A549 treated with Mapracorat at 1 μM for 4 hours (cell line): ENCODE measurements at places on chromosomes 16 and 17. TPM values are rescaled to one million over a fixed set of nuclear protein-coding genes. Genes with fewer than 3 reads are reported as not detected.

The KRT9 gene
- total RNA-seq, result not detected in 5 replicates

The CTRB1 gene
- not detected in 5 replicates for total RNA-seq

The FOXL1 gene
- total RNA-seq, result 1.2 to 2.0 TPM (median 1.8 TPM) in 5 replicates

The TMEM92 gene
- 16.2 to 21.1 TPM (median 18.5 TPM) in 5 replicates for total RNA-seq

The SOST gene
- not detected in 5 replicates for total RNA-seq

The USP31 gene
- 11.0 to 14.7 TPM (median 13.4 TPM) in 5 replicates for total RNA-seq

The C16orf54 gene
- not detected in 5 replicates for total RNA-seq

The CSH1 gene
- total RNA-seq, result not detected in 5 replicates

The ANKRD40CL gene
- not detected in 5 replicates for total RNA-seq

The TPPP3 gene
- total RNA-seq, result 9.1 to 16.5 TPM (median 14.0 TPM) in 5 replicates

The LITAF gene
- total RNA-seq, result 174 to 200 TPM (median 182 TPM) in 5 replicates

The CHD9NB gene
- 1.1 to 1.3 TPM (median 1.2 TPM) in 5 replicates for total RNA-seq

The C16orf90 gene
- not detected in 5 replicates for total RNA-seq

The MGAT5B gene
- 15.2 to 23.1 TPM (median 22.1 TPM) in 5 replicates for total RNA-seq

The SLC12A3 gene
- not detected in 5 replicates for total RNA-seq

The MYOCD gene
- 0.61 to 1.5 TPM (median 0.97 TPM) in 5 replicates for total RNA-seq
